NK-92 treated with Interleukin-12 subunit alpha and Interleukin-12 subunit beta, amount 100 ng/mL, for 24 hours (cell line): ENCODE measurements at places on chromosomes 7 and 10.

DNA sequence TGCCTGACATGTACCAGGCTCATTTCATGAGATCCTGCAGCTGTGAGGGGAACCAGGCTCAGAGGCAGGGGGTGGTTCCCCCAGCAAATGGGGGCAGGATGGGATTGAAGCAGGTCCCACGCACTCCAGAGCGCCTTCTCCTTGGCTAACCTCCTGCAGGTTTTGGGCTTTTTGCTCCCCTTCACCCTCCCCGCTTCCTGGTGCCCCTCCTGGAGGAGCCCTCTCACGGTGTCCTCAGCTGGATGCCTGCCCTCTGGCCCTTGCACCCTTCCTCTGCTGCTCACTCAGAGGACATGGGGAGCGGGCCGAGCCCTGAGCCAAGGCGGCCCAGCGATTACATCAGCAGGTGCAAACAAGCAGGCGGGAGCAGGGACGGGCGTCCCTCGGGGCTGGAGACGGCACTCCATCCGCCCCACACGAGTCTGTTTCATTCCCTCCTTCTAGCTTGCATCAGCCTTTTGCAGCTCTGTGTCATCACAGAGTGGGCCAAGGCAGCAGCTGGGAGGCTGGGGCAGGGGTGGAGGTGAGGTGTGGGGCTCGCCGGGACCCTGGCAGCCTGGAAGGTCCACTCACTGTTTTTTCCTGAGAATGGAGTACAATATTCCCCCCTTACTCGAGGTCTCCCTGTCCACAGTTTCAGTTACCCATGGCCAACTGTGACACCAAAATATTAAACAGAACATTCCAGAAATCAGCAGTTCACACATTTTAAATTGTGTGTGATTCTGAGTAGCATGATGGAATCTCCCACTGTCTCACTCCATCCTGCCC, 52.7 kb upstream of the SLC29A3 start:
- DNase-seq: no peak

DNA sequence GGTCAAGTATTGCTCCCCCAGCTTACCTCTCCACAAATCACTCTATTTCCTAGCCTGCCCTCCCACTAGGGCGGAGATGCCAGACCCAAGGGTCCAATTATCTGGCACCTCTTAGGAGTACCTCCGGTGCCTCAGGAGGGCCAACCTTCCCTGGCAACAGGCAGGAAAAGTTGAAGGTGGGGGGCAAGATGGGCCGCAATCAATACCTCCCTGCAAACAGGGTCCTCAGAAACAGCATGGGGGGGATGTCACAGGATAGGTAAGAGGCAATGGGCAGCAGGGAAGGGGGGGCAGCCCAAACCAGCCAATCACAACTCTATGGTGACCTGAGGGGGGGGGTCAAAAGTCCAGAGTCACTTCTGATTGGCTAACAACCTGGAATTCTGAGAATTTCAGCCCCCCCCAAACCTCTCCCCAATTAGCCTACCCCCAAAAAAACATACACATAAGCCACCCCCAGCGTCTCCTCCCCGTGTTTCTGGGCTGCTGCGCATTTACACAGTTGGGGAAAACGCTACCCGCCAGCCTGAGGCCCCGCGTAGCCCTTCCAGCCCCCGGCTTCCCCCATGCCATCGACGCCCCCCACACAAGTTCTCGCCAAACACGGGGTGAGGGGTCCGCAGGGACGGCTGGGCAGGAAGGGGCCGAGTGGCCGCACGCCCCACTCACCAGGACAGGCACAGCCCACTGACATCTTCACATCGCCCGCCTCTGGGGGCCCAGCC, 589 bp downstream of the LDB1 start:
- DNase-seq: no peak

DNA sequence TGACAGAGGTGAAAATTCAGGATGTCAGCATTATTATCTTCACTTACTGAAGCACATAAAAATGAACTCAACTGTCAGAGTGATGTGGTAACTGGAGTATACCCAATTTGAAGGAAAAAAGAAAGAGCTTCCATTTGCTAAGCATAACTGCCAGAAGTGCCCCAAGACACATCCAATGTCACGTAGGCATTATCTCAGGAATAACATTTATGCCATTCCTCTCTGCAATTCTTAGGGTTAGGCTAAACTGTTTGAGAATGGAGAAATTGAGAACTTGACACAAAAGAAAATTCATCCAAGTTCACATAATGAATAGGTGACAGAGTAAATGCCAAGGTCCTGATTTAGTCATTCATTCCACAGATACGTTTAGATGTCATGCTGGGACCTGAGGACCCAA, 148.6 kb downstream of the GRM3 start:
- no peak for DNase-seq

- DNase-seq: no peak
Observed at GRCh38 chr10:94902570-94902969, 35.9 kb upstream of the CYP2C9 start.

- no peak for DNase-seq
Observed at GRCh38 chr7:26398756-26399509, 107.3 kb downstream of the SNX10 start.

DNA sequence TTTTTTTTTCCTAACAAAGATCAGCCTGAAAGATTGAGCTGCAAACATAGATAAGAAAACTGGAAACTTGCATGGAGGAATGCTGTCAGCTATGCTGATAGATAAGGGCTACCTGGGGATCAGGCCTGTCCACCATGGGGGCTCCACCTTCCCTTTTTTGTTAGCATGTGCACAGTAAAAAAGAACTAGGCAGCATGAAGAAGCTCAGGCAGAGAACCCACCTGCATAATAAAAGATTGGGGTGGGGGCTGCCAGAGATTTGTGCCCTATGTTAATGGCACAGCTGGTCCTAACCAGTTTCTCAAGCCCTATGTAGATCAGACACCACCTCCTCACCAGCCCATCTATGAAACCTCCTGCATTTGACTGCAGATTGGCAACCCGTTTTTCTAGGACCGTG, 45.4 kb upstream of the CACNB2 start:
- DNase-seq: no peak

DNA sequence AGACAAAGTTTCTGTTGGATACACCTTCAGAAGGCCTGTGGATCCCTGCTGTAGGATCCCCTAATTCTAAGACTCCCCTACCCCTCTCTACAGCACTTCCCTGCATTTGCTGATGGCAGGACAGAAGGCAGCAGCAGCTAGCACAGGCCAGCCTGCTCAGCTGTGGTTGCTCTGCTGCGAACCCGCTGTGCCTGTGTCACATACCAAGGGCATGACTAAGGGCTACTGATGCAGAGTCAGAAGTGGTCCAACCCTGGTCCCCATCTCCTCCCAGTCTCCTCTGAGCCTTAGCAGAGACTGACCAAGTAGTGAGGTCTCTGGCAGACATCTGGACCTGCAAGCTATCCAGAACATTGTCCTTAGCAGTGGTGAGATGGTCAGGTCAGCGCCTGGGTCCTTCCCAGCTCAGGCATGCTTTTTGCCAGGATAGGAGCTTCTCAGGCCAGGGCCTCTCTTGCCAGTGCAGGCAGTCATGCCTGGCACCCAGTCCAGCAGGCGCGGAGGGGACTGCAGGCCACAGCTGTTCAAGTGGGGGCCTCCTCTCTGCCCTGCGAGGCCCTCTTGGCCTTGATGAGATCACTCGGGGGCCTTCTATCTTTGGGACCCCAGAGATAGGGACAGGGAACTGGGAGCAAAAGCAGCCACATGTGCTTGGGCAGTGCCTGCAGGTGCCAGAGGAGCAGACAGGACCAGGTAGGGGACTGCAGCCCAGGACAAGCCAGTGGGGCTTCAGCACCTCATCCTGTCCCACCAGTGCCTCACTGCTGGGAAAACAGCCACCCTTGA, 146.4 kb downstream of the ZNF248 start:
- no peak for DNase-seq

DNA sequence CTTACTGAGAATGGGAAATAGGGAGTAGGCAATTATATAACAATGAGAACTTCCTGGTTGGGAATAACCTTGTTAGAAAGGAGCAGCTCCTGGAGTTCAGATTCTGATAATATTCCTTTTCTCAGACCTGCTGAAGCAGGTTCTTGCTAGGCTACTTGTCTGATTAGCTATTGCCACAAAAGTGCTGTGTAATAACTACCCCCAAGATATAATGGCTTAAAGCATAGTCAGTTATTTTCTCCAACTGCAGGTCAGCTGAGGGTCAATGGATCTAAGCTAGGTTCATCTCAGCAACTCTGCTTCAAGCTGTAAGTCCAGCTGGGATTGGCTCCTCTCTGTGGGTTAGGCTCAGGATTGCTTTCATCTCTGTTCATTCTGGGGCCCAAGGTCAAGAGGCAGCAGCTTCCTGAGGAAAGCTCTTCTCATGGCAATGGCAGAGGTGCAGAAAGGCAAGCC, 9.4 kb upstream of the CNOT4 start:
- no peak for DNase-seq

- no peak for DNase-seq
Observed at GRCh38 chr10:60817398-60817805, 39.1 kb downstream of the CDK1 start.

DNA sequence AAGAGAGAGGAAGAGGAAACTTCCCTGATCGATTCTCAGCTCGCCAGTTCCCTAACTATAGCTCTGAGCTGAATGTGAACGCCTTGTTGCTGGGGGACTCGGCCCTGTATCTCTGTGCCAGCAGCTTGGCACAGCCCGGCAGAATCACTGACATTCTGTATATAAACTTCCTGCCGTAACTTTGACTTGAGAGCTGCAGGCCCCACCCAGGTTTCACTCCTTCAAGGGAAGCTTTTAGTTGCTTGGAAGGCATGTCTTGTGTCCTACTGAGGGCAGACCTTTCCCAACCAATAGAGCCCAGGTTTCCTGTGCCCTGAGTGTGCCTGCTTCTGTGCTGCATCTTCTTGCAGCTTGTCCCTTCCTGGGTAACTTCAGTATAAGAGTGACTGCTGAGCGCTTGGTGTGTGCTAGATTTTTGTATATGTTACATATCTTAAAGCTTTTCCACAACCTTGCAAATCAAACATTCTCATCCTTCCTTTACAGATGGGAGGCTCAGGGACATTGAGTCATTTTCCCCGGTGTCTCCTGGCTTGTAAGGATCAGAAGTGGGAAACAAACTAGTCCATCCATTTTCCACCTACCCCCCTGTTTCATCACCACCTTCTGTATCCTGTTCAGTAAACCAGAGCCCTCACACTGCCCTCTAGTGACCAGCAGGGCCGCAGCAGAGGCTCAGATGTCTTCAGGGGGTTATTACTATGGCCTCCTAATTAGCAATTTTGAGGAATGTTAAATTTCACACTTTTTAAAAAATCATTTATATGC, 225.2 kb upstream of the PRSS58 start:
- peak; percentile 39 for DNase-seq

GRCh38 chr7:55210176-55210575, 155.0 kb upstream of the LANCL2 start:
- no peak for DNase-seq

GRCh38 chr7:26321435-26321834, 29.8 kb downstream of the SNX10 start:
- DNase-seq: no peak

DNA sequence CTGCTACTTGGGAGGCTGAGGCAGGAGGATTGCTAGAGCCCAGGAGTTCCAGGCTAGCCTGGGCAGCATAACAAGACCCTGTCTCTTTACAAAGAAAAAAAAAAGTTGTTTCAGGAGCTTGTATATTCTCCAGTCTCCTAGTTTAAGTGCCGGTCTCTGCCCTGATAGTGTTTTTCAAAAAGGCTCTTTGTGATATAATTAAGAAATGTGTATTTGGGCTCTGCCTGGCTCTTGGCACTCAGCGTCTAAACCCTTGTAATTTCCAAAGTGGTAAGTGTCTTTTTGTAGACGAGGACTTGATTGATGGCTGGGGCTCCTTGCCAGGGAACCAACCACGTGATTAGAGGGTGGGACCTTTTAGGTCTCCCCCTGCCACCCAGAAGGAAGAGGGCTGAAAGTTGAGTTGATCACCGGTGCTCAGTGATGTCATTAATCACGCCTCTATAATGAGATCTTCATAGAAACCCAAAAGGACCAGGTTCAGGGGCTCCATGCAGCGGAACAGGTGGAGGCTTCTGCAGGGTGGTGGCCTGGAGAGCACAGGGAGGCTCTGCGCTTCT, 4.4 kb downstream of the EIF3B start:
- DNase-seq: no peak

DNA sequence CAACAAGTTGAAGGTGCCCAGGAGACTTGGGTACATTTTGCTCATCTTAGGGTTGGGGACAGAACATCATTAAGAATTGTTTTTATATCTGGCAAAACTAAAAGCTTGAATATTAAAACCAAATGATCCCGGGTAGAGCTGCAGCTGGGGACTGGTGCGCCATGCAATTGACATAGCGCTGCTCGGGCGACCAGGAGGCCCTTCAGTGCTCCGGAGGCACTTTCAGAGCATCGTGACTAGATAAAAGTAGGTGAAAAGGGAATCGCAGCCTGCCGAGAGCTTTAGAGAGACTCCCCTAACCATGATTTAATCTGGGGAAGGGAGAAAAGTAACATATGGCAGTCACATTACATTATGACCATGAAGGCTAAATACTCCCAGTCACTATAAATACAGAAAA, 21.4 kb downstream of the FOXK1 start:
- no peak for DNase-seq

DNA sequence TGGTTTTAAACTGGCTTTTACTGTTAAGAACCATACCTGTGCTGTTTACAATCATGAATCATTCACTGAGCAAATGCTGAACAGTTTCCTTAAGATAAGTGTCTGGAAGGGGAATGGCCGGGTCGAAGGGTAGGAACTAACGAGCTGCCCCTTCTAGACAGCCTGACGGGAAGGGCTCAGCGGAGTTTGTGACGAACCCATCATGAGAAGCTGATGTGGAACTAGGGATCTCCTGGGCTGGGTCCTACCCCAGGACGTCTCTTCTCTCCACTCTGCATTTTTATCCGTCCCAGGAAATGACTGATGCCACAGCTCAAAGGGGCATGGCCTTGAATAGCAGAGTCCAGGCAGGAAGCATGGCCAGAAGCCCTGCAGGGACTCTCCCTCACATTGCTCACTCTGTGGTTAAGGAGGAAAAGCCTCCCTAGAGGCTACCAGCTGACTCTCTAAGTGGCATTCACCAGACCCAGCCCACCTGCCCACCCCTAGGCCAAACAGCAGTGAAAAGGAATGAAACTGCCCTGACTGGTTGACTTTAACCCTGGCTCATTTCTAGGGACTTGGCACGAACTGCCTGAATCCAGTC, 112.0 kb downstream of the PFKFB3 start:
- DNase-seq: no peak

DNA sequence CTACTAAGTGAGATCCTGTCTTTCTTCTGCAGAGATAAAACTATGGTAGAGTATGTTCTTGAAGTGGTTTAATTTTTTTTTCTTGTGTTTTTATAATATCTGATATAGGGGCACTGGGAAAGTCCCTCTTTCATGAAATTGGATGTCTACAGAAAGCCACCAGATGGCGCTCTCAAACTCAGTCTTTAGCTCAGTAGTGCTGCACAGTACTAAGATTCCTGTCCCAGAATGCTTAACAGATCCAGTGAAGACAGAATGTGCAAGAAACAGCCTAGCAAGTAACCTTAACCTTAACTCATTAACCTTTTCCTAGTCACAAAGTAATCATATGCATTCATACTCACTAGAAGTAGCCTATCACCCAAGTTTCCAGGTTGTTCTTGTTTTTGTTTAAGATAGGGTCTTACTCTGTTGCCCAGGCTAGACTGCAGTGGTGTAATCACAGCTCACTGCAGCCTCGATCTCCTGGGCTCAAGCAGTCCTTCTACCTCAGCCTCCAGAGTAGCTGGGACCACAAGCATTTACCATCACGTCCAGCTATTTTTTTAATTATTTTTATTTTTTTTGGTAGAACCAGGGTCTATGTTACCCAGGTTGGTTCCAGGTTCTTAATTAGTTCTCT, 56.7 kb downstream of the IDE start:
- DNase-seq: peak; percentile 23
